Stimulated activated CD8-positive, alpha-beta memory T cell treated with anti-CD3 and anti-CD28 coated beads, Interleukin-2, amount 100 ng/mL, for 1 hour (primary cell): ENCODE measurements at places on chromosomes 2 and 18.

DNA sequence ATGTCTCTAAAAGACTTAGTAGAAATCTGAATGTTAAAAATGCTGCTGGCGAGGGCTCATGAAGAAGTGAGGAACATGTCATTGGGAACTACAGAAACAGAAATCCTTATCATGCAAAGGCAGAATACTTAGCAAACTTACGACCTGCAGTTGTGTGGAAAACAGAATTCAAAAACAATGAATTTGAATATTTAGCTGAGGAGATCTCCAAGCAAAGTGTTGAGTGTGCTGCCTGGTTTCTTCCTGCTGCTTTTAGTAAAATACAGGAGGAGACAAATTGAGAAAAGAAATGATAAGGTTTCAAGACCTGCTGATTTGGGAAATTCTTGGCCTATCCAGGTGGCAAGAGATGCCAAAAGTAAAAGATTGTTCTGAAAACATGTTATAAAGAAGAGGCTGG lies 38.5 kb downstream of the METTL4 start:
- DNase-seq: no peak

DNA sequence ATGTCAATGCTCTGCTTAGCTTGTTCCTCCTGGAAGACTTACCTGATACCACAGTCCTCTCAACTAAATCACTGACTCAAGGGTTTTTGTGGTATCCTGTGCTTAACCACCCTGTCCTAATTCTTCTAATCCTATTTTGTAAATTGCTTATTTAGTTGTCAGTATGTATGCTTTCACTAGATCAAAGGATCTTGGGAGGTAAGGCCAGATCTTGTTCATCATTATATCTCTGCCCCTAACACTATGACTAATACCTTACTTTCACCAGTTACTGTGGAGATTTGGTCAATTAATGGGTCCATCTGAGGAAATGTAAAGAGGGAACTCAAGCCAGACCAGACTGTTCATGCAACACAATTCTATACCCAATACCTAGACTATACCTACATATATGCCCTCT lies 203.2 kb downstream of the GULP1 start:
- DNase-seq: no peak

- DNase-seq: no peak
Observed at GRCh38 chr2:127039387-127040031, 67.4 kb downstream of the BIN1 start.

- no peak for DNase-seq
Observed at GRCh38 chr2:112692495-112692911, 28.3 kb upstream of the NT5DC4 start.

GRCh38 chr2:231393149-231394131 lies 2.1 kb upstream of the B3GNT7 start:
- DNase-seq: peak; percentile 16

DNA sequence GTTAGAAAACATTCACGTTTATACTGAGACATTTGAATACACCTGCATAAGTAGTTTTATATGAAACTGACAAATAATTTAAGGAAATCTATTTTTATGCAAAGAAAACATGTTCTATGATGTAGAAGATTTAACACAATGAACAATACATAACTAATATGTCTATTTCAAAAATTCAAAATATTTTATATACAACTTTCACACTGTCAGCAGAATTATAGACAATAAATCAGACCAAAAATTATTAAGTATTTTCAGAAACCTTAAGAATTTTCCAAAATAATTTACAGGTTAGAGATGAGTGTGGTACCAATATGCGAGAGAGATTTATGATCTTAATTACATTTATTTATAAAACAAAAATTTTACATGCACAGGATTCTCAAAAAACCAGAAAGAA lies 1561.0 kb upstream of the ZEB2 start:
- no peak for DNase-seq

GRCh38 chr18:31281437-31281836 lies 36.5 kb upstream of the DSG1 start:
- DNase-seq: no peak

DNA sequence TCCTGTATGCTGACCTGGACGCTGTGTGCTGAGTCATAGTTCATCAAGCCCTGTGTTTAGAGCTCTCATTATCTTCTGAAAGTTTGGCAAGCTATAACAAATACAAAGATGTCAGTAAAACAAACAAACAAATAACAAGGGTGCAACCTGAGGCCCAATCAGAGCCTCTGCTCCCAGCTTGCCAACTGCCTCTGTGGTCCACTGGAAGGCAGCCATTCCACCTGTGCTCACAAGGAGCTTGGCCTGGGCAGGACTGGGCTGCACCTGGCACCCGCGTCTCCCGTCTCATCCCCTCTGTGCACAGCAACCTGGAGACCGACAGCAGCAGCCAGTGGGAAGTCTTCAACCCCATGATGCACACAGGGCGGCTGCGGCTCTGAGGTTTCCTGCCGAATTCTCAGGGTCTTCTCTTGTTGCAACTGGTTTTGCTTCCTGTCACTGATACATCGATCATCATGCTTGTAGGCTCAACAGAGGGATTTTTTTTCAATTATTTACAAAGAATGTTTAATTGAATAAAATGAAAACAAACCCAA lies 97.8 kb downstream of the TMEM18 start:
- DNase-seq: no peak

- DNase-seq: no peak
Observed at GRCh38 chr18:39371996-39372395, 1806.4 kb upstream of the CELF4 start.
